Large intestine (tissue), 12 donors: ENCODE measurements at places on chromosomes 7 and 10. TPM values are rescaled to one million over a fixed set of nuclear protein-coding genes. Genes with fewer than 3 reads are reported as not detected.

Gene CLCN1
- 1.6 TPM for polyA plus RNA-seq

Gene CRTAC1
- polyA plus RNA-seq: 2.5 TPM

Gene PRF1
- polyA plus RNA-seq: 2.0 TPM

Gene ITIH5
- 6.8 TPM for polyA plus RNA-seq

Gene FAM131B
- 5.8 TPM for polyA plus RNA-seq

Gene CUZD1
- polyA plus RNA-seq: 0.90 TPM

Gene C7orf25
- 3.2 TPM for polyA plus RNA-seq

Gene FKBP6
- polyA plus RNA-seq: 0.04 TPM

- H3K36me3 ChIP-seq: no peaks in the 10 kb centered on the region
- DNase-seq: no peak
Observed at GRCh38 chr7:46452561-46453135, 531.6 kb upstream of the IGFBP3 start.

GRCh38 chr10:12702215-12702770 lies 299.2 kb downstream of the CCDC3 start:
- DNase-seq: no peak
- H3K4me3 ChIP-seq: no peak overlapping the region
- no peak overlapping the region for H3K27ac ChIP-seq
- H3K4me1 ChIP-seq: peaks cover 9% of the 10 kb centered on the region
- no peaks in the 10 kb centered on the region for H3K36me3 ChIP-seq

- no peak for DNase-seq
- H3K27ac ChIP-seq: no peak overlapping the region
- no peak overlapping the region for H3K4me3 ChIP-seq
- H3K4me1 ChIP-seq: peaks cover 9% of the 10 kb centered on the region
- no peaks in the 10 kb centered on the region for H3K36me3 ChIP-seq
Observed at GRCh38 chr7:99112979-99113378, 30.9 kb downstream of the SMURF1 start.

DNA sequence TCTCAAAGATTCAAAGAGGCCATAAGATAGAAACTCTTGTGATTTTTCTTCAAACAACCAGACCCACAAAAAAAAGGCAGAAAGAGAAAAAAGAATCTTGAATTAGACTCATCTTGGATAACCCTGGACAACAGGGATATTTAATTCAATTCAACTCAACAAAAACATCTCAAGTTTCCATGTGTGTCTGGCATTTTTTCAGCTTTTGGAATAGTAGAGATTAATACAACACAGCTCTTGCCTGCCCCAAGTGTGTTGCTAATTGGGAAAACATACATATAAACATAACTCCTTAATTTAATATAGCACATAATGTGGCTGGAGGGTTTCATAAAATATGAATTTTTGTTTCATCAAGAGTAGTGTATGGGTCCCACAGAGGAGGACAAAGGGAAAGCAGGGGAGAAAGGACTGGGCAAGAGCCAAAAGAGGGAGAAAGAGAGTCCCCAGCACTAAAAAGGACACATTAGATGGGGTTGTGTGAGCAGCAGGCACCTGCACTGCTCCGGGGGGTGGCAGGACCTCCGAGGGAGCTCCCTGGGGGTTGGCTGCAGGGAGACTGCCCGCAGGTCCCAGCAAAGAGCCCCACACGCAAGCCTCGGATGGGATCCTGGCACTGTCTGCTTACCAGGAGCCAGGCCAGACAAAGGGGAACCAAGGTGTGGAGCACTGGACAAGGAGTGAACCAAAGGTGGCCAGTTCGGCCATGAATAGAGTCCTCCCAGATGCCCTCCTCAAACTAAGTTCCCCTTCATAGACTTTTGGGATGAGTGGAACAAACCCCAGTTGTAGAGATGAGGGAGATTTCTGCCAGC lies 65.6 kb upstream of the TMEM72 start:
- H3K4me1 ChIP-seq: no peaks in the 10 kb centered on the region
- no peak for DNase-seq
- no peaks in the 10 kb centered on the region for H3K27me3 ChIP-seq
- H3K4me3 ChIP-seq: no peak overlapping the region

DNA sequence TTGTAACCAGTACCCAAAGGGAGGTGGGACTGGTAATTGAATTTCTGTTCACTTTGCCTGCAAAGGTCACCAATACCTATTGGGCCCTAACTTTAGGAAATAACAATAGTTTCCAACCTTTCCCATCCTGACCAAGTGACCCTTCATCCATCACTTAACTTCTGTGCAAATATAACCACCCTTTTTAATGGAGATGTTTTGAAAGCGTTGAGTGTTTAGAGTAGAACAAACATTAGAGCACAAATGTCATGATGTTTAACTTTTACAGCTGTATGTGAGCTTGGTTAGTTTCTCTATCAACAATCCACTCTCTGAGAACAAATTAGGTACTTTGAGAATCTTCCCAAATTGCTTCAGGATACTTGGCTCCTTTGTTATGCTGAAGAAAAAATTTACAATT lies 66.4 kb downstream of the MET start:
- H3K36me3 ChIP-seq: no peaks in the 10 kb centered on the region
- no peak for DNase-seq
- H3K27me3 ChIP-seq: no peaks in the 10 kb centered on the region
- H3K27ac ChIP-seq: no peak overlapping the region
- H3K4me3 ChIP-seq: no peak overlapping the region
- H3K4me1 ChIP-seq: peaks cover 12% of the 10 kb centered on the region

DNA sequence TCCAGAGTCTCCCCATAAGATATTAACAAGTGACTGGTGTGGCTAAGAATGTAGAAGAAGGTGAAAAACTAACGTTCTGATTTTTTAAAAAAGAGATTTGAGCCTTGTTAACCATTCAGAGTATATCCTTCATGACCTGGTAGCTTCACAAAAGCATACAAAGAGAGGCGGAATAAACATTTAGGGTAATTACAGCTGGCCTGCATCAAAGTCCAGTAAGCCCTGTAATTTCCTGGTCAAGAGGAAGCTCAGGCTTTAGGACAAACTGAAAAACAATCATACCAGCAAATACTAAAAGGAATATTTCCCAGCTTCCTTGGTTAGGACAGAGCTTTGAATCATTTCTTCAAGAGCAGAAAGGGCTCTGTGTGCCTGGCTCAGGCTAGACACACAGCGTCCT lies 165.2 kb downstream of the COBL start:
- H3K27me3 ChIP-seq: no peaks in the 10 kb centered on the region
- no peak for DNase-seq
- H3K27ac ChIP-seq: no peak overlapping the region
- no peaks in the 10 kb centered on the region for H3K4me1 ChIP-seq
- H3K36me3 ChIP-seq: peaks cover 9% of the 10 kb centered on the region

DNA sequence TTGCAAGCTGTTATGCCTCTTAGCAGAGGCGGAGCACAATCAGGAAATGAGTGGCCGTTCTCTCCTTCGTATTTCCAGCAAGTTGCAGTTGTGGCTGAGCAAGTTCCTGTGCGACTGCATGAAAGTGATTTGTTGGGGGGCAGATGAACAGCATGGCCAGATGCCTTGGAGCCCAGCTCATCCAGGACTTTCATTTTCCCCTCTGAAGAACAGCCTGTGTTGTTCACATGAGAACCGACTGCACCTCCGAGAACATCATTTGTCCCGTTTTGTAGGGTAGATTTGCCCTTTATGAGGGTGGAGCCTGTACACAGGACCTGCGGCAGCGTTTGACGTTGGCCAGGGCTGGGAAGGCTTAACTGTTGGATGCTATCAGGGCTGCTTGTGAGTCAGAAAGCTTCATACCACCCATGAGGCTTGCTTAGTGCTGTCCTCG lies 4.4 kb downstream of the BAG3 start:
- H3K4me1 ChIP-seq: no peaks in the 10 kb centered on the region
- no peak overlapping the region for H3K4me3 ChIP-seq
- H3K27me3 ChIP-seq: no peaks in the 10 kb centered on the region
- peak; percentile 35 for DNase-seq

DNA sequence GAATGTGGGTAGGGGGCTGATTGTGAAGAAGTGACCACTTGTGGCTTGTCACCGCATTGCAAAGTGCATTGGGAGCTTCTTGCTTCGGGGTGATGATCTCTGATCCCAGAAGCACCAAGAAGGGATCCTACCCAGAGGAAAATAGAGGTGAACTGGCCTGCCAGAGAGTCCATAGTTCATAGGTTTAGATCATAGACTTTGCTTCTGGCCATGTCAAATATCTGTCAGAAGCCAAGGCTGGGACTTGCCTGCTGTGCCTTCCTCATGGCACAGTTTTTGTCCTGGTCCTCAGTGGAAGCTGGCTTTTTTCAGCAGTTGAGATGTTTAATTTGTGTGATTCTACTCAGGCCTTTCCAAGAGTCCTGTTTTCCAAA lies 1.1 kb downstream of the ZSWIM8 start:
- H3K36me3 ChIP-seq: peaks cover 34% of the 10 kb centered on the region
- DNase-seq: no peak
- no peaks in the 10 kb centered on the region for H3K27me3 ChIP-seq
- peak overlapping the region; percentile 96 for H3K4me3 ChIP-seq

DNA sequence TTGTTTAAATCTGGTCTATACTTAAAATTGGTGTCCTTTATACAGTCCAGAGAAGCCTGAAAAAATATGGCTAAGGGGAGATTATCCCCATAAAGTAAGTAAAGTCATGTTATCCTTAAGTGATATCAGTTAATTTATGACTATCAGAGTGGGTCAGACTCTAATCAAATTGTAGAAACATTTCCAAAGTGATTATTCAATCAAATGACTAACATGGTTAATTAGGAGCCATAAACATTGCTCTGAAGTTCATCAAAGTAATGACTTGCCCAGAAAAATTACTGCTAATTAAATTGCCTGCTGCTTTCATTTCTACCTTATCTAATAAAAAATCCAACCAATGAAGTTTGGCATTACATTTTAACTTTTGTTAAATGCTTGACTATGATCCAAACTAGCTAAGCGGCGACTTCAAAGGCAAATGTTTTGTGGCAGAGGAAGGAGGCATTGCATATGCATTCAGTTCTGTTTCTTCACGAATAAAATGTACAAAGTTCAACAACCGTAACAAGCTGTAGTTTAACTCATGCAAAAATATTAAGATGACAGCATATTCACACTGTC lies 76.7 kb downstream of the ETV1 start:
- H3K36me3 ChIP-seq: no peaks in the 10 kb centered on the region
- DNase-seq: no peak
- no peak overlapping the region for H3K27ac ChIP-seq
- no peaks in the 10 kb centered on the region for H3K4me1 ChIP-seq

GRCh38 chr7:87580636-87581035 lies 20.0 kb downstream of the ABCB1 start:
- H3K27ac ChIP-seq: no peak overlapping the region
- H3K36me3 ChIP-seq: no peaks in the 10 kb centered on the region
- no peaks in the 10 kb centered on the region for H3K4me1 ChIP-seq
- no peaks in the 10 kb centered on the region for H3K27me3 ChIP-seq

- H3K36me3 ChIP-seq: no peaks in the 10 kb centered on the region
- no peak overlapping the region for H3K4me3 ChIP-seq
- DNase-seq: no peak
- H3K4me1 ChIP-seq: no peaks in the 10 kb centered on the region
Observed at GRCh38 chr10:34434119-34434594, 380.9 kb downstream of the PARD3 start.

DNA sequence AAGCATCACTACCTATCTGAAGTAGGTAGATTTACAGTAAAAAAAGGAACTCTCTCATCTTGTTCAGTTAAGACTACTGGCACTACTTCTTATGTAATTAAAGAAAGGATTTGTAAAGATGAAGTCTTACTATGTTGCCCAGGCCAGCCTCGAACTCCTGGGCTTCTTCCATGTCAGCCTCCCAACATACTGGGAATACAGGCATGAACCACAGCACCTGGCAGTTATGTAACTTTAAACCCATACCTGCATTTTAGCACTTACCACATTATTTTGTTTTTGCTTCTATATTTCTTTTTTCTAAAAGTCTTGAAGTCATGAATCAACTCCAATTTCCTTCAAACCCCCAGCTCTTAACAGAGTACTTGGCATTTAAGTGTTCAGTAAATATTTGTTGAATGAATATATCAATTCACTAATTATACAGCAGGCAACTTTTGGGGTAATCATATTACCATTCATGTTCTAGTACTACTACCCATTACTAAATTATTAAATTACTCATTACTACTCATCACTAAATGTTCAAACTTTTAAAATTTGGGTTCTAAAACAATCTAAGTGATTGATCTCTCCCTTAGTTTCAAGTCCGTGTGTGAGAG lies 31.6 kb upstream of the CCDC71L start:
- DNase-seq: no peak
- no peaks in the 10 kb centered on the region for H3K36me3 ChIP-seq
- no peaks in the 10 kb centered on the region for H3K27me3 ChIP-seq
- H3K27ac ChIP-seq: no peak overlapping the region

DNA sequence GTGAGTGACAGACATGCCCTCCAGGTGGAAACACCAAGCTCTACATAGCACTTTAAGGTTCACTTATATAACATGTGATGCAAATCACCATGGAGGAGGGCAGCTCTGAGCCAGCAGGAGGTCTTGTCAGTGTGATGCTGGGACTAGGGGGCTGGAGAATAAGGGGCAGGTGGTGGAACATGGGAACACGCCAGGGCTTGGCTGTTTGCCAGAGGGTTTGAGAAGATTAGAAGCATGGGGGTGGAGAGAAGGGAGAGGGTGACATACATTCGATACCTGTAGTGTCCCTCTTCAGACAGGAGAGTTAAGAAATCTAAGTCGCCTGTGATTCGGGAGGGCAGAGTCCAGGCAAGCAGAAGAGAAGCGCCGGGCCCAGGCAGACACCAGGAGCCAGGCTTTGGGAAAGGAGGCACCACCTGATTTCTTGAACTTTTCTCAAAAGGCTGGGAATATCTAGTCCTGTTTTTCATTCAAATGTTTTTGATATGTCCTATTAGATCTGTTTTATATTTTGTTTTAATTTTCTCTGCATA lies 16.9 kb upstream of the LAMB4 start:
- H3K4me3 ChIP-seq: no peak overlapping the region
- no peaks in the 10 kb centered on the region for H3K27me3 ChIP-seq
- H3K36me3 ChIP-seq: no peaks in the 10 kb centered on the region
- H3K27ac ChIP-seq: no peak overlapping the region
- peaks cover 8% of the 10 kb centered on the region for H3K4me1 ChIP-seq

- H3K27ac ChIP-seq: no peak overlapping the region
- no peaks in the 10 kb centered on the region for H3K4me1 ChIP-seq
- no peak overlapping the region for H3K4me3 ChIP-seq
Observed at GRCh38 chr10:123522702-123523312, 143.3 kb upstream of the GPR26 start.

DNA sequence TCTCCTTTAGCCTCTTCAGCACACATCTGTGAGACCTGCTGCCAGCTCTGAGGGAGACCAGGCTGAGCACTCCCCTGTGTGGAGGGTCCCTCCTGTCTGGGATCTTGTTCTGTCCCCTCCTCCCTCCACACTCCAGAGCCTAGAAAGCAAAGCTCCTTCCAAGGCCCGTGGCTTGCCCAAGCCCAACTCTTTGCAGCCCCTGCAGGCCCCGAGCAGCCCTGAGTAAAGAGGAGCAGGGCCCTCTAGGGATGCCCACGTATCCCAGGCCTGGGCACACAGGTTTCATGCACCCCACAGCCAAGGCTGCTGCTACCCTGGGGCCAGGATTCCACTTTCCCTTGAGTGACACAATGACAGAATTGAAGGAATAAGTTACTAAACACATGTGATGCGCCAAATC lies 24.0 kb downstream of the COBL start:
- DNase-seq: no peak
- no peak overlapping the region for H3K27ac ChIP-seq
- no peak overlapping the region for H3K4me3 ChIP-seq
- no peaks in the 10 kb centered on the region for H3K27me3 ChIP-seq
- peaks cover 51% of the 10 kb centered on the region for H3K4me1 ChIP-seq

- no peak overlapping the region for H3K4me3 ChIP-seq
- H3K27me3 ChIP-seq: no peaks in the 10 kb centered on the region
- H3K36me3 ChIP-seq: no peaks in the 10 kb centered on the region
Observed at GRCh38 chr10:32142646-32143045, 86.4 kb upstream of the KIF5B start.
